ENCODE measurements at places on chromosomes 2 and 18.

GRCh38 chr18:79798999-79799370 lies 1.2 kb downstream of the KCNG2 start:
- no peak for DNase-seq

- DNase-seq, result no peak
Measured at GRCh38 chr2:160419776-160420505, 73.7 kb downstream of the RBMS1 start.

DNA sequence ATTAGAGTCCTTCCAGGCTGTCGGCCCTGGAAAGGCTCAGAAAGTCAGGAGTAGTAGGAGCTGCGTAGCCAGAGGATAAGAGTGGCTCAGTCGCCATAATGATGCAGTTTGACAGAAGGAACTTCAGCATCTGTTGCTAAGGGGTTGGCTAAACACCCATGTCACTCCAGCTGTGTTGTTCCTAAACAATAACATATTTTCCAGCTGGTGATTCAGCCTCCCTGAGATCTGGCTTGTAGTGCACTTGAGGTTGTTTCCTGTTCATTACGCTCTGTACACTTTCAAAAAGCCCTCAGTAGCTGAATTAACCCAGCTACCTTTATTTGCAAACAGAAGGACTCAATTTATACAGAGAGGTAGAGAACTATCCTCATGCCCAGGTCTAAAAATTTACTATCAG lies 39.7 kb upstream of the EPAS1 start:
- DNase-seq, result no peak

GRCh38 chr2:52613064-52613463 lies 1154.5 kb upstream of the CHAC2 start:
- no peak for DNase-seq

DNA sequence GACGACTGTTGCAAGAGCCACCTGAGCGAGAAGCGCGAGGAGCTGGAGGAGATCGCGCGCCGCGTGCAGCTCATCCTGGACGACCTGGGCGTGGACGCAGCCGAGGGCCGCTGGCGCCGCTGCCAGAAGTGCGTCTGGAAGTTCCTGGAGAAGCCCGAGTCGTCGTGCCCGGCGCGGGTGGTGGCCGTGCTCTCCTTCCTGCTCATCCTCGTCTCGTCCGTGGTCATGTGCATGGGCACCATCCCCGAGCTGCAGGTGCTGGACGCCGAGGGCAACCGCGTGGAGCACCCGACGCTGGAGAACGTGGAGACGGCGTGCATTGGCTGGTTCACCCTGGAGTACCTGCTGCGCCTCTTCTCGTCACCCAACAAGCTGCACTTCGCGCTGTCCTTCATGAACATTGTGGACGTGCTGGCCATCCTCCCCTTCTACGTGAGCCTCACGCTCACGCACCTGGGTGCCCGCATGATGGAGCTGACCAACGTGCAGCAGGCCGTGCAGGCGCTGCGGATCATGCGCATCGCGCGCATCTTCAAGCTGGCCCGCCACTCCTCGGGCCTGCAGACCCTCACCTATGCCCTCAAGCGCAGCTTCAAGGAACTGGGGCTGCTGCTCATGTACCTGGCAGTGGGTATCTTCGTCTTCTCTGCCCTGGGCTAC lies 1.2 kb downstream of the KCNF1 start:
- no peak for DNase-seq

- DNase-seq, result no peak
Measured at GRCh38 chr2:188078534-188078933, 213.1 kb upstream of the GULP1 start.

- no peak for DNase-seq
Measured at GRCh38 chr18:55447672-55448018, 140.3 kb downstream of the TCF4 start.

- no peak for DNase-seq
Measured at GRCh38 chr2:196249860-196250259, 78.5 kb upstream of the STK17B start.

DNA sequence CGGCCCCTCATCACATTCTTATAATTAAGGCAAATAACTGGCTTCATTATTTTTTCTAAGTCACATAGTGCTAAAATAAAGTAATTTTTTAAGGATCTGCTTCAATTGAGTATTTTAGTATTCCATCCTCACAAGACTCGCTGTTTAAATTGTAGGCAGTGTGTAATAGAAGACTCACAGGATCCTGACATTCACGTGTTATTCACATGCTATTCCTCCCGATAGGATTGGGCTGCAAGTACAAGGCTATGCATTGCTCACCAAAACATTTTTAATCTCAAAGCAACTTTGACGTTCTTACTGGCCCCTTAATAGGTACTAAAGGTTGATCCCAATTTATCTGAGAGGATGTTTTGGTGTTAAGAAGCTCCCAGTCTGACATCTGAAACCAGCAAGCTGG lies 127.6 kb upstream of the L3MBTL4 start:
- DNase-seq, result no peak

DNA sequence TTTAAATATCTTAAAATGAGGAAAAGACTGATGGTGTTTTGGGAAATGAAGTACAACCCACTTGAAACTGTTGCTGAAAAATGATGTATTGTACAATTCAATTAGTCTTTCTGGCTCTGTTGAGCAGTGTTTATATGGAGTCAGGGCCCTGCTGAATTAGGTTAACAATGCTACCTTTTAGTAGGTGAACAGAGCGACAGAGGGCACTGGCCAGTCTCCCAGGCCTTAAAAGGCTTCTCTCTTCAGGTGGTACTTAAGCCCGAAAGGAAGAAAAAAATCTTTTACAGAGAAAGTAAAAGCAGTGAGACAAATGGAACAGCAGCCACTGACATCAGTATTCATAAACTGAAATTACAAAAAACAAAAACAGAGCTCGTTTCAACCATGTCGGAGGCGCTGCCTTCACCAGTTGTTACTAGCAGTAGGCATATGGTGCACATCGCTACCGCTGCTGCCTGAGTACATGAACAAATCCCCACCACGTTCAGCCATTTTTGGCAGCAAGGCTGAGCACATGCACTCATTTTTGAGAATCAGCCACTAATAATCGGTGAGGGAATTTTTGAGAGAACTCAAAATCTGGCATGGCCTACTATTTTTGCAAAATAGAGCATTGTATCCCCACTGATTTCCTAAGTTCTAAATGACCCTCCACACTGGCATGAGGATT lies 91.8 kb downstream of the PLEKHM3 start:
- DNase-seq, result no peak

- DNase-seq, result no peak
Measured at GRCh38 chr2:238616681-238617080, 190.0 kb downstream of the ASB1 start.

GRCh38 chr2:236054621-236055305 lies 113.4 kb downstream of the GBX2 start:
- no peak for DNase-seq

DNA sequence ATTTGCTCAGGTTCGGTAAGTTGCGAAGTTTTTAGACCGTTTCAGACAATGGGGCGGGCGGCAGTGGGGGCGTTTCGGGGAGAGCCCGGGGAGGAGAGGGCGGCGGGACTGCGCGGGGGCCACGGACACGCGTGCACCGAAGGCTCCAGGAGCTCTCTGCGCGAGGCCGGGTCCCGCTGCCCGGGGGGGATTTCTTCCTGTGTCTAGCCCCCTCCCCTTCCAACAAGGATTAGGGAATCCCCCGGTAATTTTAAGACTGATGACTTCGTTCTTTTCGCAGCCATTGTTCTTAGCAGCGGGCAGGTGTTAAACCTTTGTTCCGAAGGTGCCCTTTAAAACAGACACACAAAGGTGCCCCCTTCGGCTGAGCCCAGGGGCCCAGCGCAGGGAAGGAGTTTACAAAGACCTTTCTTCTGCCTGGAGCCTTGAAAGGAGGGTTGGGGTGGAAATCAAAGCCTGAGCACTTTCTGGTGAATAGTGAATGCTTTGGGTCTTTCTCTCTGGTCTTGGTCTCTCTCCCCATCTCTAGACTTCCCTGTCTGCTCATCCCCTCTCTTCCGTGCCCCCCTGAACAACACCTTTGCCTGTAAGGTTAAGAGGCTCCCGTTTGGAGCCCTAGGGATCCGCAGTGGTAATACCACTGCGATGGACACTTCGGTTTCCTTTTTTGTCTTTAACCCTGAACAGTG lies 2.1 kb downstream of the TRIB2 start:
- no peak for DNase-seq

DNA sequence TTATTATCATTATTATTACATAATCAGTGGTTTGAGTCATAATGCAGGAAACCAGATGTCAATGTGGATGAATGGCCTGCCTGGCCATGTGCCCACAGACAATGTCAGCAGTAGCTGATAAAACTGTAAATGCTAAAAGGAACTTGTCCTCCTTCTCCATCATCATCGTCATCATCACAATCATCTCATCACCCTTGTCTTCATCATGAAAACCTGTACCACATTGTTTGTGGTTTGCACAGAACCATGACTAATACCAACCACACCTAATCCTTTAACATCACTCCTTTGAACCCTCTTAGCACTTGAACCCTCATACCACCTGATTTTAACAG lies 96.0 kb downstream of the HNMT start:
- no peak for DNase-seq

DNA sequence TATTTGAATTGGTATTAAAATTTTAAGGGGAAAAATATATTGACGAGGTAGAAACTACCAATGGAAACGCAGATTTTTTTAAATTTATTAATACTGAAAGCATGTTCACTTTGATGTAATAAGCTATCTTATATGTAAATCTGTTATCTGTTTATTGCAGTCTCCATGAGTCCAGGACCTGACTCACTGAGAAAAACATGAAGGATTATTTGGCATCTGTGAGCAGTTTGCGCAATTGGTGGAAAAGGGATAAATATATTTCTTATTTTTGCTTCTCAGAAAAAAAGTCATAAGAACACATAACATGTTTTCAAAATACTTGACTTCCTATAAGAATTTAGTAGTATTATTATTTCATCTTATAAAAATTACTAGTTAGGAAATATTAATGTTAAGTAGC lies 561.4 kb downstream of the ADCYAP1 start:
- no peak for DNase-seq

- DNase-seq, result no peak
Measured at GRCh38 chr18:67467188-67467587, 49.3 kb downstream of the DSEL start.

DNA sequence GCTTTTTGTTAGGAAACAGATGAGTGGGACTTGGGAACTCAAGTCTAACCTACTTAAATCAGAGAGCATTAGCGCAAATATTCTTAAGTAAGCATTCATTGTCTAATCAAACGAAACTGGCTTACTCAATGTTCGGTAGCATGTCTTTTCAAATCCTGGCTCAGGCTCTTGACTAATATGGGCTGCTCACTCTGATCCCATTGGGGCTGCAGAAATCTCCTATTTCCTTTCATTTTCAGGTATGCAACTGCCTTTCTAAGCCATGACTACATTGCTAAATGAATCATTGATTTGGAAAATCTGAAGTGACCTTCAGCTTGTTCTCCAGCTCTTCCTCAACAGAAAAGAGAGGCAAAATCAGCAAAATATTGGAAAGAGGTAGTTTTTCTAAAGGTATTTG lies 2084.4 kb upstream of the PIK3C3 start:
- DNase-seq, result no peak

DNA sequence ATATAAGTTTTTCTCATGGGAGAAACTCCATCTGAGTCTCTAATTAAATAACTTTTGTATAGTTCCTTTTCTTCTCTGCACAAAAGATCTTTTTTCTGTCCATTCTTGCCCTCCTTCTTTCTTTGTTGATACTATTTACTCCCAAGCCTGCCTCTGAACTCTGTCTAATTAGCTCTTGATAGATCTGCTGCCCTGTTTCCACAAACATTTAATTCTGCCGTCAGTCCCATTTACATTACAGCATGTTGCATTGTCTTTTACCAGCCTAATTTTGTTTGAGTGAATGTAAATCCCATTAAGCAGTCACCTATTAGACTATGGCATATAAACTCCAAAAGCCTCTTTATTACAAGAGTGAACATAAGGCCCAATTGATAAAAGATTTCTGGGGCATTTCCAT lies 254.4 kb downstream of the ERBB4 start:
- no peak for DNase-seq

DNA sequence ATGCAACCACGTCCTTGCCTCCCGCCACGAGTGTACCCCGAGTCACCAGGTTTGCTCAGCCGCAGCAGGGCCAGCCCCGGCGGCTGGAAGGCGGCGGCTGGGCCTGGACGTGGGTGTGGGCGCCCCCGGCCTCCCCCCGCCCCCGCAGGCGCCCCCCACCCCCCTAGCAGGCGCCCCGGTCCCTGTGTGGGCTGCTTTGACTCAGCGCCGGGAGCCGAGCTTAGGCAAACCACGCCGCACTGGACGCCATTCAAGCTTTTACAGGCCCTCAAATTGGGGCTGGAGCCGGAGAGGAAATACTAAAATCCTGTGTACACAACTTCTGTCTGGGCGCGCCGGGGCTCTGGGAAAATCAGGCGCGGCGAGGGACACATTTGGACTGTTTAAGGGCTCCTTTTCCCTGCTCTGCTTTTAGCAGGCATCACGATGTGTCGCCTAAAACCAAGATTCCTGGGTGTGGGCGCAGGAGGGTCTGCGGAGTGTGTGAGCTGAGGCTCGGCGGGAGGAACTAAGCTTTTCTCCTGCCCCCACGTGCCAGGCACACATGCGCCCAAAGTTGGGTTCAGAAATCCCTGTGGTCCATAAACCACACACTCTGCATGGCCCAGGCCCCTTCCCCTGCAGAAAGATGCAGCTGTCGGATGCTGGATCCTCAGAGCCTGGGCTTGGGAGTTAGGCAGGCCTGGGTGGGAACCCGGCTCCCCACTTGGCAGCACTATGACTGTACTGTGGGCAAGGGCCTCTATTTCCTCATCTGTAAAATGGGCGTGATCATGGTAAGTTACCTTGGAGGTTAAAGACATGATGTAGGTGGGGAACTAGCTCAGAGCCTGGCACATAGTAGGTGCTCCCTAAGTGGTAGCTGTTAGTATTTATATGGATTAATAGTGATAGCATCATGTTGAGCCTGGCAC lies 57.6 kb downstream of the ATOH8 start:
- DNase-seq, result no peak

DNA sequence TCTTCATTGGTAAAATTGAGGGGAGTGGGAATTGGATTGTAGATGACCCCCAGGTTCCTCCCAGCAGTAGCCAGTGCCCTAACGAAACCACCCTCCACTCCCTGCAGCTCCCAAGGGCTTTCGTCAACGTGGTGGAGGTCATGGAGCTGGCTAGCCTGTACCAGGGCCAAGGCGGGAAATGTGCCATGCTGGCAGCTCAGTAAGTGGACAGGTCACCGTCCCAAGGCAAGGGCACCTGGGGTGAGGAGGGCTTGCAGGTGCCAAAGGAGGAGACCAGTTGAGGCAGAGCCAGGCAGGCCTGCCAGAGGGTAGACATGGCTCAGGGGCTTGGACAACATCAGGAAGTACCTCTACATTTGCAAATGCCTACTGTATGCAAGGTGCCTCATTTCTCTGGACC lies 122.6 kb upstream of the PPP1CB start:
- no peak for DNase-seq

- no peak for DNase-seq
Measured at GRCh38 chr2:101400506-101401325, 13.4 kb upstream of the CREG2 start.

GRCh38 chr18:35247412-35248249 lies 6.8 kb downstream of the ZNF397 start:
- DNase-seq, result no peak

DNA sequence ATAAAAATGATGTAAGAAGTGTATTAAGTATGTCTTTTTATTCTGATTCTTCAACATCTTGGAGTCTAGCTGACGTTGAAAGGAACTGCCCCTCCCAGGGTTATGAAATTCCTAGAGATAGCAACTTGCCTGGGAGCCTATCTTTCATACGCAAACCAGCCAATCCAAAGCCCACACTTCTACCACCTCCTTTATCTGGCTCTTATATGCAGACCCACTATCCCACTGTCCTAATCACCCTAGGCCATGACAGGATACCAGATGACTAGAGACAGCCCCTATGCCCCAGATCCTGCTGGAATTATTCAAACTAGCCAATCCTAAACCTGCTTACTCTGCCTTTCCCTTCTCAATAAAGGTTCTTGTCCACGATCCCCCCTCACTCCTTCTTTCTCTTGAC lies 11.8 kb upstream of the CDC42EP3 start:
- no peak for DNase-seq

Data from activated CD8-positive, alpha-beta memory T cell treated with anti-CD3 and anti-CD28 coated beads for 1 hour (primary cell).